ENCODE measurements at places on chromosomes 5 and 9. TPM values are rescaled to one million over a fixed set of nuclear protein-coding genes. Genes with fewer than 3 reads are reported as not detected.
A peak's percentile ranks its signal among the peaks of the same experiment; 100 is the strongest.

The HMHB1 gene
- not detected for total RNA-seq

DNA sequence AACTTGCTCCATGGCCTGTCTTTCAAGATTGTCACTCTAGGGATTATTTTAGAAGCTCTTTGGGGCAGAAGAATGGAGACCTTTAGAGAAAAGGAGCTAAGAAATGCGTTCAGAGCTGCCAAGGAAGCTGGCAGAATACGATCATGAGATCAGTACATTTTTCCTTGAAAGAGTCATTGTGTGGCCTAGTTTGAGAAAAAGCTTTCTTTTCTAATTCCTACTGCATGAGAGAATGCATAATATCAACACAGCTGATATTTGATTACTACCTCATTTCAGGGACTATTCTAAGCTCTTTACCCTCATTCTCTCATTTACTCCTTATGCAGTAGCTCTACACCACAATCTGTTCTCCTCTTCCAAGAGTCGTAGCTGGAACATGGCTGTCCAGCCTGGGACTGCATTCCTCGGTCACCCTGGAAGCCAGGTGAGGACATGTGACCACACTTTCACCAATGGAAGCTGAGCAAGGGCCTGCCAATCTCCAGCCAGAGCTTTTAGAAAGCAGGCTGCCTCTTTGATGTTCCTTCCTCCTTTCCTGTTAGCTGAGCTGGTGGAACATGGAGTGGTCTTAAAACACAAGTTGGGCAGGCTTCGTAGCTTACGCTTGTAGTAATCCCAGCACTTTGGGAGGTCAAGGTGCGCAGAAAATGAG is 99.3 kb upstream of the LHFPL2 start:
- no peak overlapping the region for H3K27ac ChIP-seq
- H3K27me3 ChIP-seq, result peaks cover 3% of the 10 kb centered on the region
- no peaks in the 10 kb centered on the region for H3K36me3 ChIP-seq

DNA sequence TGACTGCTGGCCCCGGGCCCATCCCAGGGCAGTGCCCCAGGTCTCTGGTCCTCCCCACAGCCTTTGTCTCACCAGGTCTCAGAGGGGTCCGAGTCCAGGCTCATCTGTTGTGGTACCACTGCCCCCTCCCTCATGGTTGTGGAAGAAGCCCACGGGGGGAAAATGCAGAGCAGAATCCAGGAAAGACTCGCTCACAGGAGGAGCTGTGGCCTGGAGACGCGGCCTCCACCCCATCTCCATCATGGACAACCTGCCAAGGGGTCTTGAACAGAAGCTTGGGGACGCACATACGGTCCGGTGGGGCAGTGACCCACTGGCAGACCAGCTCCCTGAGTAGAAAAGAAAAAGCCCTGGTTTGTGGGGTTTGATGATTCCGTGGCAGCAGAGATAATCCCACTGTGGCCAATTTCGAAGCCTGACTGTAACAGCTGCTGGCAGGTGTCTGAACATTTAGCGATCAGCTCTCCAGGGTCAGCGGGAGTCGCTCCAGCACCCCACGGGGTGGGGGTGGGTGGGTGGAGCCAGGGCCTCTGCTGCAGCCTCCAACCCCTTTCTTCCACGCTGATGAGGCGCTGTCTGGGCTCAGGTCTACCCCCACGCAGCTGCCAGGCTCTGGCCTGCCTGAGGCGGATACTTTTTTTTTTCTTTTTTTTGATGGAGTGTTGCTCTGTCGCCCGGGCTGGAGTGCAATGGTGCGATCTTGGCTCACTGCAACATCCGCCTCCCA is 1.9 kb upstream of the GRIN1 start:
- DNase-seq, result no peak

The SLC46A2 gene
- total RNA-seq, result not detected

The PPP3R2 gene
- total RNA-seq, result not detected

The NEUROG1 gene
- not detected for total RNA-seq

The GABRA1 gene
- total RNA-seq, result not detected

GRCh38 chr5:149149942-149150341 is 8.6 kb downstream of the ABLIM3 start:
- DNase-seq, result no peak
- H3K27ac ChIP-seq, result no peak overlapping the region
- no peaks in the 10 kb centered on the region for H3K4me1 ChIP-seq
- H3K36me3 ChIP-seq, result no peaks in the 10 kb centered on the region

GRCh38 chr5:179430193-179431175 is 85.2 kb upstream of the ADAMTS2 start:
- no peaks in the 10 kb centered on the region for H3K4me1 ChIP-seq
- H3K27me3 ChIP-seq, result no peaks in the 10 kb centered on the region
- H3K36me3 ChIP-seq, result no peaks in the 10 kb centered on the region
- no peak for DNase-seq
- no peak overlapping the region for H3K4me3 ChIP-seq
- no peak overlapping the region for H3K27ac ChIP-seq

DNA sequence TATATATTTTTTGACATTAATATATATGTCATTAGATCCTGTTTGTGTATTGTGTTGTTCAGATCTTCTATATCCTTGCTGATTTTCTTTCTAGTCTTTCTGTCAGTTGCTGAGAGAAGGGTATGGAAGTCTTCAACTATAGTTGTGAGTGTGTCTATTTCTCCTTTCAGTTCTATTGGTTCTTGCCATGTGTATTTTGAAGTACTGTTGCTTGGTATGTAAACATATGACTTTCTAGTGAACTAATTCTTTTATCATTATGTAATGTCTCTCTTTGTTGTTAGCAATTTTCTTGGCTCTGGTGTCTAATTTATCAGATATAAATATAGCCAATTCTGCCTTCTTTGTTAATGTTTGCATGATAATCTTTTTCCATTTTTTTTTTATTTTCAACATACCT is 84.3 kb upstream of the CAST start:
- DNase-seq, result no peak
- no peak overlapping the region for H3K27ac ChIP-seq
- no peaks in the 10 kb centered on the region for H3K4me1 ChIP-seq
- peaks cover 11% of the 10 kb centered on the region for H3K27me3 ChIP-seq

The ST8SIA4 gene
- 36.1 TPM for total RNA-seq

The RGS7BP gene
- total RNA-seq, result not detected

- peaks cover 8% of the 10 kb centered on the region for H3K27me3 ChIP-seq
- H3K4me1 ChIP-seq, result no peaks in the 10 kb centered on the region
- no peak for DNase-seq
- H3K27ac ChIP-seq, result no peak overlapping the region
- no peaks in the 10 kb centered on the region for H3K36me3 ChIP-seq
These were observed 6.4 kb downstream of the KCNMB1 start for GRCh38 chr5:170382790-170383189.

GRCh38 chr5:163878490-163878889 is 373.1 kb downstream of the MAT2B start:
- no peaks in the 10 kb centered on the region for H3K4me1 ChIP-seq
- no peaks in the 10 kb centered on the region for H3K36me3 ChIP-seq
- H3K27ac ChIP-seq, result no peak overlapping the region
- H3K27me3 ChIP-seq, result no peaks in the 10 kb centered on the region
- no peak overlapping the region for H3K4me3 ChIP-seq
- DNase-seq, result no peak

GRCh38 chr9:87533271-87533670 is 35.6 kb downstream of the DAPK1 start:
- no peaks in the 10 kb centered on the region for H3K27me3 ChIP-seq
- H3K4me3 ChIP-seq, result no peak overlapping the region
- no peak overlapping the region for H3K27ac ChIP-seq

DNA sequence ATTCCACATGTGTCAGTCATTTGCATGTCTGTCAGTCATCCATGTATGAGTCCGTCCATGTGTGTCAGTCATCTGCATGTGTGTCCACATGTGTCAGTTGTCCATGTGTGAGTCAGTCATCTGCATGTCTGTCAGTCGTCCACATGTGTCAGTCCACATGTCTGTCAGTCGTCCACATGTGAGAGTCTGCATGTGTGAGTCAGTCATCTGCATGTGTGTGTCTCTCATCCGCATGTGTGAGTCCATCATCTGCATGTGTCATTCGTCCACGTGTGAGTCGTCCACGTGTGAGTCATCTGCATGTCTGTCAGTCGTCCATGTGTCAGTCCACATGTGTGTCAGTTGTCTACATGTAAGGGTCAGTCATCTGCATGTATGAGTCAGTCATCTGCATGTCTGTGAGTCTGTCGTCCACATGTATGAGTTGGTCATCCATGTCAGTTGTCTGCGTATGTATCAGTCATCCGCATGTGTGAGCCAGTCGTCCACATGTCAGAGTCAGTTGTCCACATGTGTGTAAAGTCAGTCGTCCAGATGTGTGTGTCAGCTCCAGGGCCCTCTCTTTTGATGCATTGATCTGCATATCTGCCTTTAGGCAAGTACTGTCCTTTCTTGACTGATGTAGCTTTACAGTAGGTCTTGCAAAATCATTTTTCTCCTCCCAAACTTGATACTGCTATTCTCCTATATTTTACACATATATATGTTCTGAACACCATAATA is 72.5 kb upstream of the CACNA1B start:
- H3K4me3 ChIP-seq, result no peak overlapping the region
- H3K27me3 ChIP-seq, result no peaks in the 10 kb centered on the region
- H3K27ac ChIP-seq, result no peak overlapping the region
- H3K4me1 ChIP-seq, result peaks cover 14% of the 10 kb centered on the region

GRCh38 chr5:125720348-125720685 is 702.9 kb upstream of the GRAMD2B start:
- no peak for DNase-seq
- H3K36me3 ChIP-seq, result no peaks in the 10 kb centered on the region
- H3K4me1 ChIP-seq, result no peaks in the 10 kb centered on the region
- no peaks in the 10 kb centered on the region for H3K27me3 ChIP-seq

DNA sequence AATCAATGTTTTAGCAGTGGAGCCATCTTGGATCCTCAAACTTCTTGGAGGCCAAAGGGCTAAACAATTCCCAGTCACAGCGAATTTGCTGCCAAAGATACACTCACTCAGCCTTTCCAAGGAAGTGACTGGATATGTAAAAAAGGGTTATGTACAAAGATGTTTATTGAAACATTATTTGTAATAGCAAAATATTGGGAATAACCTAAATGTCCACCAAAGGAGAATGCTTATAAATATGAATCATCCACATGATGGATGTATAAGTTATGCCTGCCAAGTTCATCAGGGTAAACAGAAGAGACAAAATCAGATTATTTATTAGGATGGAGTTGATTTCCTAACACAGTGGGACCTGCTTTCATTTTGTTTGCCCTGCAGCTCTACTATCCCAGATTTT is 145.2 kb upstream of the ABCA1 start:
- no peaks in the 10 kb centered on the region for H3K36me3 ChIP-seq
- H3K27me3 ChIP-seq, result no peaks in the 10 kb centered on the region
- no peak overlapping the region for H3K27ac ChIP-seq
- H3K4me1 ChIP-seq, result no peaks in the 10 kb centered on the region
- H3K4me3 ChIP-seq, result no peak overlapping the region

GRCh38 chr9:121283080-121283398 is 15.1 kb downstream of the GSN start:
- no peak overlapping the region for H3K27ac ChIP-seq
- H3K4me1 ChIP-seq, result peaks cover 21% of the 10 kb centered on the region
- no peak for DNase-seq
- no peaks in the 10 kb centered on the region for H3K27me3 ChIP-seq

The STXBP1 gene
- total RNA-seq, result 12.1 TPM

The IRX1 gene
- not detected for total RNA-seq

DNA sequence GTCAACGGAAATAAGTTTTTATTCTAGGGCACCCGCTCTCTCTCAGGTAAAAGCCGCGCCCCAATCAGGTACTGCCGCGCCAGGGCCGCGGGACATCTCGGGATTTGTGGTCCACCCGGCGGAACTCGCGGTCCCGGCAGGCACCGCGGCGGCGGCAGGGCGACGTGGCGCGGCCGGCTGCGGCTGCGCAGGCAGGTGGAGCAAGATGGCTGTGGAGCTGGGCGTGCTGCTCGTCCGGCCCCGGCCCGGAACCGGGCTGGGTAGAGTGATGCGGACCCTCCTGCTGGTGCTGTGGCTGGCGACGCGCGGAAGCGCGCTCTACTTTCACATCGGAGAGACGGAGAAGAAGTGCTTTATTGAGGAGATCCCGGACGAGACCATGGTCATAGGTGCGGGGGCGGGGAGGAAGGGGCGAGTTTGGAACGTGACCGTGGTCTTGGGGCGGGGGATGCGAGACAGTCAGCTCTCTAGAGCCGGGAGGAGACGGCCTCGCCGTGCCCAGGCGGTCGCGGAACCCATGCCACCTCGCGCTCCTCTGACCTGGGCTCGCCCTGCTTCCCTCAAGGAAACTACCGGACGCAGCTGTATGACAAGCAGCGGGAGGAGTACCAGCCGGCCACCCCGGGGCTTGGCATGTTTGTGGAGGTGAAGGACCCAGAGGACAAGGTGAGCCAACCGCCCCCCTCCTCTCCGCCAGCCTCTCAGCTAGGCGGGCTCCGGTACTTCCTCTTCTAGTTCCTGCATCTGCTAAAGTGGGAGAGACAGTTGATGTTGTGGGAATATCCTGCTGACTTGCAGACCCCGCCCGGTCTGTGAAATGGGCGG is at the start of gene TMED9:
Gene TMED9, plus strand, starts transcription at position 194 of the 825 bp plus-strand sequence. Its CDS starts 12 bp downstream, at position 206.
- H3K27ac ChIP-seq, result peak within 1 kb of the TSS; percentile 97
- DNase-seq, result peak; percentile 89
- H3K27me3 ChIP-seq, result peaks cover 26% of the 10 kb centered on the region
- peaks cover 22% of the 10 kb centered on the region for H3K4me1 ChIP-seq
- peak within 1 kb of the TSS; percentile 97 for H3K4me3 ChIP-seq

- H3K27me3 ChIP-seq, result no peaks in the 10 kb centered on the region
- H3K36me3 ChIP-seq, result no peaks in the 10 kb centered on the region
- no peaks in the 10 kb centered on the region for H3K4me1 ChIP-seq
These were observed 210.1 kb downstream of the MTRR start for GRCh38 chr5:8079056-8079455.

GRCh38 chr5:72307968-72308852 is 11.8 kb downstream of the MRPS27 start:
- peak overlapping the region; percentile 96 for H3K27ac ChIP-seq
- peak; percentile 96 for DNase-seq
- peak overlapping the region; percentile 85 for H3K4me3 ChIP-seq
- H3K4me1 ChIP-seq, result peaks cover 27% of the 10 kb centered on the region
- peaks cover 21% of the 10 kb centered on the region for H3K36me3 ChIP-seq

The PCDHGB1 gene
- total RNA-seq, result not detected

DNA sequence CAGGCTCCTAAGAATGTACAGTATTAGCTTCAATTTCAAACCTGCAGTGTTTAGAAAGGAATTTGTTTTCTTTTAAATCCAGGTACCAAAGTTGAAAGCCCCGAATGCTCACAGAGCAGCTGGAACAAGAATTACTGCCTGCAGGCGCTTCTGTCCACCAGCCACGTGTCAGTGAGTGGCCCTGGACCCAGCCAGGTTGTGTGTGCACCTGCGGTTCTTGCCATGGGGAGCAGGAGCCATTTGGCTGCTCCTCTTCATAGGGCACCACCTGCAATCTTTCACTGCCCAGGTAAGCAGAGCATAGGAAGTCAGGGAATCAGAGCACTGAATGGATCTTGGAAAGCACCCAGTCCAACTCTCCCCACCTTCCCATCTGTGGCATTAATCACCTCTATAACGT is 79.5 kb upstream of the PIP5K1B start:
- no peak overlapping the region for H3K27ac ChIP-seq
- H3K27me3 ChIP-seq, result peaks cover 7% of the 10 kb centered on the region
- DNase-seq, result no peak
- H3K36me3 ChIP-seq, result no peaks in the 10 kb centered on the region

DNA sequence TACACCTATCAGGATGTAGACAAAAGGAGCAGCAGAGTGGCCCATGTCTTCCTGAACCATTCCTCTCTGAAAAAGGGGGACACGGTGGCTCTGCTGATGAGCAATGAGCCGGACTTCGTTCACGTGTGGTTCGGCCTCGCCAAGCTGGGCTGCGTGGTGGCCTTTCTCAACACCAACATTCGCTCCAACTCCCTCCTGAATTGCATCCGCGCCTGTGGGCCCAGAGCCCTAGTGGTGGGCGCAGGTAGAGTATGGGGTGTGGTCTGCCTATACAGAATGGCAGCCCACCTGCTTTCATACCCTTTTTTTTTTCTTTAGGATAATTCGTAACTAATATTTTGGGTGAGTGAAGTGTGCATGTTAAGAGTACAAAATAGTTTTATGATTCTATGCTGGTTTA is 1.1 kb downstream of the SLC27A6 start:
- peaks cover 12% of the 10 kb centered on the region for H3K27me3 ChIP-seq
- no peak for DNase-seq
- H3K36me3 ChIP-seq, result no peaks in the 10 kb centered on the region
- no peak overlapping the region for H3K4me3 ChIP-seq
- no peaks in the 10 kb centered on the region for H3K4me1 ChIP-seq
